ENCODE measurements at places on chromosomes 7 and 10. TPM values are rescaled to one million over a fixed set of nuclear protein-coding genes. Genes with fewer than 3 reads are reported as not detected.

Gene HOGA1
- 1.0 TPM for total RNA-seq

Gene VWDE
- total RNA-seq = 0.17 TPM

Gene ERVW-1
- total RNA-seq = not detected

Gene VAX1
- total RNA-seq = not detected

Gene ZPBP
- total RNA-seq = not detected

Gene ALOX5
- total RNA-seq = not detected

Gene GIMAP6
- total RNA-seq = not detected

Gene TACC2
- 10.8 TPM for total RNA-seq

Gene CALY
- total RNA-seq = not detected

Gene AGMO
- not detected for total RNA-seq

Gene PTPRE
- total RNA-seq = 1.7 TPM

Gene KIF11
- 37.5 TPM for total RNA-seq

Gene HOXA6
- 3.9 TPM for total RNA-seq

Gene DHX32
- 19.7 TPM for total RNA-seq

Gene FAM221A
- 1.0 TPM for total RNA-seq

Gene DYDC2
- total RNA-seq = not detected

Gene NPSR1
- not detected for total RNA-seq

Gene RHOBTB1
- total RNA-seq = 15.6 TPM

Gene TMEM236
- total RNA-seq = not detected

Gene LRRC18
- total RNA-seq = not detected

Gene MRM2
- total RNA-seq = 23.2 TPM

Gene SRRM3
- total RNA-seq = 1.3 TPM

Gene NAT16
- 0.15 TPM for total RNA-seq

Gene RAPGEF5
- 0.15 TPM for total RNA-seq

Gene MSMB
- total RNA-seq = not detected

Gene PON1
- total RNA-seq = not detected

Gene BTBD16
- total RNA-seq = not detected

Gene RBM20
- under 0.01 TPM for total RNA-seq

Gene SPOCK2
- total RNA-seq = 0.34 TPM

Gene AKR1D1
- not detected for total RNA-seq

Gene TWIST1
- total RNA-seq = 29.6 TPM

Gene GPR15LG
- total RNA-seq = not detected

Gene CHAT
- not detected for total RNA-seq

Gene MTURN
- total RNA-seq = 6.5 TPM

Gene NCAPG2
- 32.4 TPM for total RNA-seq

Gene LRRD1
- 0.17 TPM for total RNA-seq

Gene INPP5A
- total RNA-seq = 25.6 TPM

Gene STEAP1B
- total RNA-seq = 23.0 TPM

Gene RPS24
- 2,083 TPM for total RNA-seq

Gene PODXL
- total RNA-seq = 0.17 TPM

Gene SBDS
- 55.9 TPM for total RNA-seq

Gene TFPI2
- 4.6 TPM for total RNA-seq

Gene CLRN3
- not detected for total RNA-seq

Gene TRIL
- 0.84 TPM for total RNA-seq

Gene POP7
- total RNA-seq = 56.2 TPM

Gene UPK3B
- total RNA-seq = not detected

Gene ITGA8
- not detected for total RNA-seq

Gene FBXL13
- 0.30 TPM for total RNA-seq

Gene GHRHR
- total RNA-seq = not detected

Gene ECD
- 26.5 TPM for total RNA-seq

Gene SSC4D
- 0.67 TPM for total RNA-seq

Gene IGF2BP3
- 38.2 TPM for total RNA-seq

Gene TMEM120A
- 13.8 TPM for total RNA-seq

Gene UPK3BL2
- total RNA-seq = 0.45 TPM

Gene PCDH15
- not detected for total RNA-seq

Gene CYP26C1
- total RNA-seq = not detected

Gene CRTAC1
- total RNA-seq = not detected

Gene SYT15
- not detected for total RNA-seq

Gene RELN
- total RNA-seq = 1.3 TPM

Gene LIPK
- not detected for total RNA-seq

Measured in bronchus fibroblast of lung (primary cell).